CD4-positive, alpha-beta T cell treated with Interleukin-21 for 1 hour (primary cell): ENCODE measurements at places on chromosomes 3 and 15.

DNA sequence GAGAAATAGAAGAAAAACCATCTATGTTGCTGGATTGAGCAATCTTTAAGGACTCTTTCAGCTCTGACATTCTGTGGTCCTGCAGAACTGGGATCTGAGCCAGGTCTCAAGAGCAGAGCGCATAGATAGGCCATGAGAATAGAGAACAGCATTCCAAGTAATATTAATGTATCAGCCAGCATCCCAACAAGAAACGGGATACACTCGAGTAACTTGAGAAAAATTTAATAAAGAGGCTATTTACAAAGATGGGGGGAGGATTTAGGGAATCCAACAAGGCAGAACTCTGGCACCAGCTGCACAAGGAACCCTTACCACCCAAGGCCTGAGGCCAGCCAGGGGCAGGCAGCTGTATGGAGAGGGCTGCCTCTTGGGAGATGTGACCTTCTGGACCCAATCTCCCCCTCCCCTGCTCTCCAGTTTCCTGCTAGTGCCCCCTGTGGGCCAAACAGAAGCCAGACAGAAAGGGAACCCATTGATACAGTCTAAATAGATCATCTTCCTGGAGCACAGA, 8.2 kb downstream of the TMOD2 start:
- no peak for DNase-seq

- no peak for DNase-seq
Observed at GRCh38 chr3:56688191-56688590, 5.1 kb upstream of the TASOR start.

- peak; percentile 88 for DNase-seq
Observed at GRCh38 chr3:43477600-43477999, 144.2 kb downstream of the ANO10 start.

DNA sequence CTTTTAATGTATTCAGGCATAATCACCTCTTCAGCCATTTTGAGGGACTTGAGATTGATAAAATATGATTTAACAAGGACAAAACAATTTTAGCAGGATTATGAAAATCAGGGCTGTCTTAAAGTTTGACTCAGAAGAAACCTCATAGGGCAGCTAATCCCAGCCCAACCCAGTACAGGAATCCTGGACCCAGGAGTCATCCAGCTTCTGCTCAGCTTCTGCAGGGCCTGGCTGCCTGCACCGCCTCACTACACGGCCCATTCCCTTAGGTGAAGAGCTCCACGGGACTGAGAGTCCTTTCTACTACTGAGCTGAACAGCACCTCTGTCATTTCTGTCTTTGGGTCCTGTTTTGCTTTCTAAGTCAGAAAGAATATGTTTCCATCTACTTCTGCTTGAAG, 37.5 kb downstream of the ARHGAP31 start:
- no peak for DNase-seq

- DNase-seq, result no peak
Observed at GRCh38 chr15:83746231-83746630, 92.3 kb downstream of the ADAMTSL3 start.

DNA sequence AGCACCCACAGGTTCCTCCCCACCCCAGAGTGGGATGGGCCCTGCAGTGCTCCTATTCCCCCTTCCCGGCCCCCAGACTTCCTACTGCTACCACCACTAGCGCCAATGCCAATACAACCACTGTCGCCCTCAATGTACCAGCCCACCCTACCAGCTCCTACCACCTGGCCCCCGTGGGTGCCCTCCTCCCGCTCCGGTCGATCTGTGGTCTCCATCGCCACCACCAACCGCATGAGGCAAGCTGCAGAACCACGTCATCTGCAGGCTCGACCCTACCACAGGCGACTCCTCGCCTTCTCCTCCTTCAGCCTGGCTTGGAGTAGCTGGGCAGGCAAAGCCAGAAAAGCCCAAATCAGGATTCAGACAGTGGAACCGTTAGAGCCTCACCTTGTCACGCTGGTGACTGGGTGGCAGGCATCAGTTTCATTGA, 179.3 kb downstream of the POTEB3 start:
- DNase-seq, result no peak

- no peak for DNase-seq
Observed at GRCh38 chr3:45199837-45200648, 26.0 kb downstream of the TMEM158 start.

DNA sequence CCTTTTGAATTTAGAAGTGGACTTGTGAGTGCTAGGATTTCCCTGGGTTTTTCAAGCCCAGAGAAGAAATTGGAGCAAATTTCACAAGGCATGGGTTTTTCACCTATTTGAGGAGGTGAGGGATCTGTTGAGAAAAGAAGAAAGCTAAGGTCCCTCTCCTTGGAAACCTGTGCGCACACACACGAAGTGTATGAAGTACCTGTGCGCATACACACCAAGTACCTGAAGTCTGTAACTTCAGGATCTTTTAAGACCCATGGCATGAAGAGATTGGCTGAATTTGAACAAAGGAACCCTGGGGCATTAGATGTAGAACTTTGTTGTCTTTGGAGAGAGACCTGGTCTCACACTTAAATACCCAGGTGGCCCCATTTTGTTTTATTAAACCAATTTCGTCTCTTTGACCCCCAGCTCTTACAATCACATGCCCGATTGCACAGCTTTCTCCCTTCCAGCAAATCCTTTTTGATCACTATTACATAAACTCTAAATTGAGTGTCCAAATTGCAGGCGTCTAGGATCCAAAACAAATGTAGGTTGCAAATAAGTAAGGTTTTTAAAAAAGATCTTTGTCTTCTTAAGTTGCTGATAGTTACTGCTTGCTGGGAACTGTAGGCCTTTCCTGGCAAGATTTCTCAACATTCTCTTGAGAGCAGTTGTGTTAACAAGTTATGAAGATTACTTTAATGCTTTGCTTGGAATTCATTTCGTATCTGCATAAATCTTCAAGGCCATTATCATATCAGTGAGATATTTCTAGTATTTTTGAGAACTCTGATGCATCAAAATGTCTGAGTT, 64.3 kb downstream of the CMTM8 start:
- no peak for DNase-seq

DNA sequence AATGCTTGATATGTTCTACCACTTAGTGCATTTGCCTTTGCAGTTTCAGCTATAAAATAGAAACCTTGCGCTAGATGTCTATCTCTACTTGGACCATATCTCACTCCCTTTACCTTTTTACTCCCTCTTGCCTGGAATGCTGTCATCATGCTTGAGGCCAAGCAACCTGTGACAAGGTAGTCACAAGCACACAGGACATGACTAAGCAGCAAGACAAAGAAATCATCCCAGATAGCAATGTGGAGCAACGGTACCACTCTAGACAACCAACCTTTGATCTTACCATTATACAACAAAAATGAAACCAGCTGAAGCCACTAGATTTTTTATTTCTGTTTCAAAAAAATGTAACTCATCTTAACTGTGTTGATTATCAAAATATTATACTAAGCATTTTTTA, 50.5 kb upstream of the SPSB4 start:
- no peak for DNase-seq

- peak; percentile 28 for DNase-seq
Observed at GRCh38 chr3:141231952-141232823, 563 bp downstream of the PXYLP1 start.

- DNase-seq, result no peak
Observed at GRCh38 chr3:90180096-90180495, 1072.7 kb downstream of the EPHA3 start.

GRCh38 chr3:103127098-103127630, 692.3 kb downstream of the ZPLD1 start:
- no peak for DNase-seq

DNA sequence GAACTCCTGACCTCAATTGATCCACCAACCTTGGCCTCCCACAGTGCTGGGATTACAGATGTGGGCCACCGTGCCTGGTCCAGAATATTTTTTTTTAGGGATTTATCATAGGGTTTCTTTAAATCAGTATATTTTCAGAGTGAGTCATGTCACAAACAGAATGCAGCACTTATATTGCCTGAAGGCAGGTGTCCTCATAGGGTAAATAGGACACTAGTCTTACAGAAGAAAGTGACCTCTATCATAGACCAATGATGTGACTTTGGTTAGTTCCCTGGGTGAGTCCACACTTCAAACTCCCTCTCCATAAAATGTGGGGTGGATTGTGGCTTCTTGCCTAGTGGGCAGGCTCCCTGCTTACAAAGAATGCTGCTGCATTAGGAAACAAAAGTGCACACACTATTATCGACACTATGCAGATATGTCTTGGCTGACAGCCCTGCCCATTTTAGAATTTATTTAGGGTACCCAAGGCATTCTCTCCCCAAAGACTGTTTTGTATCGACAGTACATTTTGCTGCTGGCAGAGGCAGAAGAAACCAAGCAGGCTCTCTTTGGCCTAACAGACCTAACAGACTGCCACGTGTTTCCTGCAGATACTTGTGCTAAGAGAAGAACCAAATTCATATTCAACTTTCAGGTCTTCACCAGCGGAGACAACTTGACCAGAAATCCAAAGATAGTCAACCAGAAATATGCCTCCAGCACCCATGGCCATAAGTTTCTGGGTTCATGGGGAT, 125.0 kb downstream of the MOBP start:
- DNase-seq, result no peak

- no peak for DNase-seq
Observed at GRCh38 chr15:59278120-59278519, 71.5 kb downstream of the LDHAL6B start.

- DNase-seq, result peak; percentile 11
Observed at GRCh38 chr3:57803647-57804081, 47.6 kb downstream of the SLMAP start.

- DNase-seq, result no peak
Observed at GRCh38 chr15:32981536-32981935, 213.0 kb downstream of the FMN1 start.

GRCh38 chr15:29682361-29682760, 139.9 kb downstream of the TJP1 start:
- DNase-seq, result no peak

GRCh38 chr15:81966631-81967030, 79.2 kb downstream of the MEX3B start:
- DNase-seq, result no peak

DNA sequence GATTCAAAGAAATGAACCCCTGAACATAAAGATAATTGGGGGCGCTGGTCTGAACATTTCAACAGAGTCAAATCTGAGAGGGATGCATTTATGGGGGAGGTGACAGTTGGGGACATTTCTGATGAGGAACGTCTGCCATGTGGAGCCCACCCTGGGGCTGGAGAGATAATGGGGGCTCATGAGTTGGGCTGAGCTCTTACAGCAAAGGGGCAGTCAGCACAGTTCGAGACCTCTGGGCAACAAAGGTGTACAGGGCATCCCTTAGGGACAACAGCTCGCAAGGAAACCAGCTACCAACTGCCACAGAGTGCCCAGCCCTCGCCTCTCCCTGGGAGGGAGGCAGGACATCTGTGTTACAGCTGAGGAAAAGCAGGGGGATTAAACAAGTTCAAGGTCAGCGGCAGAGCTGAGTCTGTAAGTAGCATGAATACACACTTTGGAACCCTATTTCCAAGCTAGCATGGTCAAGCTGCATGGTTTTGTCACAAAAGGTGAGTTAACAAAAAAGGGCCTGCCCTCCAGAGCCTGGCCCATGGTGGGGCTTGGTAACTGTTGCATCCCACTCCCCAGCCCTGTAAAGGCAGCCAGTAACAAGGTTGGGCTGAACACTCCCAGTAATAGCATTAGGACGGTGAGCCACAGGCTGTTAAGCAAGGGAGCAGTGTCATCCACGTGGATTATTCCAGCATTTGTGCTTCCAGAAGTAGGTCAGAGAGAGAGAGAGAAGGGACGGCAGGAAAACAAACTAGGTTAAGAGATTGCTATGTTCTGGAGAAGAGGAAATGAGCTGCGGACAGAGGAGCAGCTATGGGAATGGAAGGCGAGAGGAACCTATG, 4.3 kb downstream of the GNB5 start:
- no peak for DNase-seq

DNA sequence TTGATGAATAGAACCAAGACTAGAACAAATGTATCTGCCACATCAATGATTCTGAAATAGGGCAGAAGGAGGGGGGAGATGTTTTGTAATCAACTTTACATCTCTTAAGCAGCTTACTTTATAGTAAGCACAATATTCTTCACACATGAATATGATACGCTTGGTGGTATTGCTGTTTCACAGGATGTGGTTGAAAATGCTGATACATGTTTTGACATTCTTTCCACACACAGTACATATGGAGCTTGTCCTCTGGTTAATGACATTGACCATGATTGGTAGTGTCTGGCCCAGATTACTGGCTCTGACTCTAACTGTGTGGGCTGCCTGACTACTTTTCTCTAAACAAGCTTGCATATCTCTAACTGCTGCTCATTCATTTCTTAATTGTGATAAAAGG, 168.9 kb downstream of the KLHL25 start:
- peak; percentile 73 for DNase-seq

- no peak for DNase-seq
Observed at GRCh38 chr3:126130081-126130855, 46.3 kb upstream of the SLC41A3 start.

DNA sequence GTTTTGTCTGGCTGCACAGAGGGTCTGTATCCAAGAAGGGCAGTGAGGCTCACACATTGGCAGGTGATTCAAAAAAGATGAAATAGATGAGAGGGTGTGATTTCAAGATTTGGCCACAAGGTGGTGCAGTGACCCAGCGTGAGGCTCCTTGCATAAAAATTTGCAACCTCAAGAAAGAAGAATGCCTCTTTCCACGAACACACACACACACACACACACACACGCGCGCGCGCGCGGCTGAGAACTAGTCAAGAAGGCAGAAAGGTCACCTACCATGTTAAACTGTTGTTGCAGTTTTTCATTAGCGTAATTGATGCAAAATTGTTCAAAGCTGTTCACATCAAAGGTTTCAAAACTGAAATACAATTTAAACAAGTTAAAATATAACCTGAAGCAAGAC, 39.2 kb downstream of the MYO5C start:
- DNase-seq, result peak; percentile 85

GRCh38 chr15:101121511-101122090, 130.2 kb downstream of the CHSY1 start:
- DNase-seq, result peak; percentile 19

DNA sequence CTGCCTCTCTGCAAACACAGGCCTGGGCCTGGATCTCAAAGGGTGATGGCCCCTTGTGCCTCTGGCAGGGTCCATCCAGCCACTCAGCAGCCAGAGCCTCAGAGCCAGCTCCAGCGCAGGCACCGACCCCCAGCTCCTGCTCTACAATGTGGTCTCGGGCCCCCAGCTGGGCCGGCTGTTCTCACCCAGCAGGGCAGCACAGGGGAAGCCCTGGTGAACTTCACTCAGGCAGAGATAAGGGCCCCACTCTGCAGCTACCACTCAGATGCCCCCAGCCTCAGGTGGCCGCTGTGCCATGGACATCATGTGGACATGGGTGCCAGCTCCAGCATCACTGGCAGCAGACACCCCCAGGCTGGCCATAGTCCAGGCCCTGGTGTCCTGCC, 173.1 kb downstream of the TBC1D2B start:
- DNase-seq, result no peak

DNA sequence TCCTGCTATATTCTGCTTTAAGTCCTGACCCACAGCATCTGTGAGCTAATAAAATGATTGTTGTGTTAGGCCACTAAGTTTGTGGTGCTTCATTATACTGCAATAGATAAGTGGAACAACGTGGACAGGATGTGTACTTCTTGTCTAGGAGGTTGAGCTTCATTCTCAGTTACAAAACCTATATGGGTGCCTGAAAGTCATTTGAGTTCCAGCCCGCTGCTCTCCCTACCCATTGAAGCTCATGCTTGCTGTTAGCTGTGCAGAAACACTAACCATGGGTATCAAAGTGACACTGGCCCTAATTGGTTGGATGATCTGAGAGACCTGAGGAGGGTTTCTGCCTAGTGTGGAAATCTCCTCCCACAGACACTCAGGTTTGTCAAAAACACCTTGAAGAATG, 357.2 kb downstream of the PDCD6IP start:
- DNase-seq, result no peak

- DNase-seq, result no peak
Observed at GRCh38 chr15:71187078-71187477, 71.8 kb downstream of the THSD4 start.
